ENCODE measurements at places on chromosomes 5 and 9.

- no peak for DNase-seq
Observed at GRCh38 chr9:89311346-89312221, 589 bp downstream of the CKS2 start.

GRCh38 chr9:69951411-69951810 lies 92.2 kb upstream of the MAMDC2 start:
- no peak for DNase-seq

- DNase-seq, result no peak
Observed at GRCh38 chr9:29691758-29692407, 2118.6 kb upstream of the C9orf72 start.

GRCh38 chr9:88221105-88221504 lies 82.8 kb upstream of the SPATA31C2 start:
- no peak for DNase-seq

DNA sequence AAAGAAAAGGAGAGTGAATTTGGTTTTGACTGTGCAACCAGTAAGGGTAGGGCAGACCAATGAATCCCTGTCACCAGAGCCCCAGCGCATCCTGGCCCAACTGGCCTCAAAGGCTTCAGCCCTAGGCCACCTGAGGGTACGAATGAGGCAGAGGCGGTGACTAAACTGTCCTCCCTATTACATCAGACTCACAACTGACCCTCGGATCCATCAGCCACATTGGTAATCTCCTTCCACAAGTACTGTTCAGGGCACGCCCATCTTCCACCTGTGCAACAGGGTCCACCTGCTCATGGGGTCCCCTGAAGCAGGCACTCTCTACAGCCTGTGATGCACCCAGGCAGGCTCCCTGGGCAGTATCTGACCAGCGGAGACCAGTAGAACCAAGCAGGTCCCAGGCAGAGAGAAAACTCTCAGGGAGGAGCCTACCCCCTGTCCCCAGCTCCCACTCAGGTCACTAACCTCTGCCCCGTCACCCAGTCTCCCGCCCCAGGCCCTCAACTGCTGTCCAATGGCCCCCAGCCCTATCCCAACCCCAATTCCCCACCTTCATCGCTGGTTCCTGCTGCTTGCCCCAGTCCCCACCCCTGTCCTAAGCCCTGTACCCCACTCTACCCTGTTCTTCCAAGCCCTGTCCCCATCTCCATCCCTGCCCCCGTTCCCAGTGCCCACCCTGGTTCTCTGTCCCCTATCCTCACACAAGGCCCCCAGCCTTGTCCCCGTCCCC lies 904 bp downstream of the EDF1 start:
- no peak for DNase-seq
